NCI-H774 (cell line): ENCODE measurements at places on chromosomes 11 and 22.

- no peak for DNase-seq
Observed at GRCh38 chr11:11980841-11981308, 27.6 kb downstream of the DKK3 start.

DNA sequence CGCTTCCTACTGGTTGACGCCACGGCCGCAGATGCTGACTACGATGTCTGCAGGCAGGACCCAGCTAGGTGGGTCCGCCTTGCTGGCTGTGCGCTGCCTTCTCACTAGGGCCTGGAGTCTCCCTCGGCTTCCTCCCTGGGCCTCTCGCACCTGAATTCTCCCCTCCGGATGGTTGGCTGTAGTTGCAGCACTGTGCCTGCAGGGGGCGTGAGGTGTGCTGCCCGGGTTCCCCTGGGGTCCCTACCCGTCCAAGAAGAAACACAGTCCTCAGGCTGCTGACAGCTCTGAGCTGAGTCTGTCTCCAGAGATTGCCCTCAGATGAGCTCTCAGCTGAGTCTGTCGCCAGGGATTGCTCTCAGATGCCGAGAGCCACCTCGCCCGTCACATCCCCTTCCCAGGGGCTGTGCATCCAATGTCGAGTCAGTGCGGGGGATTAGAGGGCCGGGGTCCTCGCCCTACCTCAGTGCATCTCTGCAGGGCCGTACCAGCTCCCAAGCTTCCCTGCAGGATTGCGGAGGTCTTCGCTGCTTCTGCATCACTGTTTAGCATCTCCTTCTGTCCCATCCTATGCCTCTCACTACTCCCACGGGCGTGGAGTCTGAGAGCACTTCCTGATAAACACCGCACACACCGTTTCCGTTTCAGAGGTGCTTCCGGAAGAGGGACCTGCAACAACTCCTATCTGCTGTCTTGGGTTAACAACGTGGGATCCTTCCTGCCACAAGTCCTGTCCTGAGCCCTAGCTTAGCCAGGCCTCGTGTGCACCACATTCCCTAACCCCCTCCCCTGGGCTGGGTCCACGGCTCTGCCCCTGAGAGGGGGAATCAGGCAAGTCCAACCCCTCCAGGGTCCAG lies 196.9 kb downstream of the CSNK2A3 start:
- DNase-seq: no peak

- DNase-seq: no peak
Observed at GRCh38 chr11:88508759-88509581, 171.4 kb upstream of the CTSC start.

GRCh38 chr11:47233989-47234668 lies 14.5 kb downstream of the ACP2 start:
- DNase-seq: peak; percentile 7

DNA sequence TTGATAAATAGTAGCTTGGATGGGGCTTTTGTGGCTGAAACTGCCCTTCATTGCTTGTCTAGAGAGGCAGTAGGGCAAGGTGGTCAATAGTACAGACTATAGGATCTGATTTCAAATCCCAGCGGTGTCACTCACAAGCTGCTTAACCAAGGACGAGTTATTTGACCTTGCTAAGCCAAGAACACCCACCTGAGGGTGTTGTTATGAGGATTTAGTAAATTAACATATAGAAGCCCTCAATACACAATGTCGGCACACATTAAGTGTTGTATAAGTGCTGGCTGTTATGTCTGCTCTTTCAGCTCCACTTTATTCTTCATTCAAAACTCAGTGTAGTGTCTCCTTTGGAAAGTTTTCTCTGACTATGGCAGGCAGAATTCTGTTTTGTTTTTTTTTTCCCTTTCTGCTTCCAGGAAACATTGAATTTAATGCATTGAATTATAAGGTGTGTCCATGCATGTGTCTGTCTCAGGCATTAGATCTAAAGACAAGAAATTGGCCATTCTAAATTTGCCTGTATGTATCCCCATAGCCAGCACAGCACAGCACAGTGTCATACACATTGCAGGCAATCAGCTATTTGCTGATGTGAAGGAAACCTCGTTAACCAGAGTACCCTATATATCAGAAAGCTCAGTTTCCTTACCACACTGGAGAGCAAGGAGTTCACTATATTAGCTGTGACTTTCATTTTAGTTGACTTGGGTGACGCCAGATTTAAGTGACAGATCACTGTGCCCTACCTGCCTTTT lies 212.1 kb downstream of the NELL1 start:
- no peak for DNase-seq

- no peak for DNase-seq
Observed at GRCh38 chr11:86570020-86570419, 102.4 kb downstream of the ME3 start.

- peak; percentile 18 for DNase-seq
Observed at GRCh38 chr11:70871881-70872280, 380.5 kb downstream of the SHANK2 start.

- no peak for DNase-seq
Observed at GRCh38 chr11:95585752-95586077, 203.9 kb downstream of the FAM76B start.

DNA sequence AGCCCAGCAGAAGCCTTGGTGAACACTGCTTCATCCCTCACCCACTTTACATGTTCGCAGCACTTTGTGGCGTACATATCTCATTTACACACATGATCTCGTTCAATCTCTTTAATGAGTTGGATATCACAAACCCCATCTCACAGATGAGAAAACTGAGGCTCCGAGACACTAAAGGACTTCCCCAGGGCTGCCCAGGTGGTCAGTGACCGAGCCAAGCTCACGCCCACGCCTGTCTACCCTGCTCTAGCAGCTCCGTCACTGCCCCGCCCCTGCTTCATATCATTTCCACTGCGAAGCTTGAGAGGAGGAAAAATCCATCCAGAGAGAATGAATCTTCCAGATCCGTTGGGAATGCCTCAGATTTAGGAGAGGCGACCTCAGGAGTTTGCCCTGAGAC lies 11.8 kb upstream of the DSCAML1 start:
- DNase-seq: no peak

GRCh38 chr22:45450101-45450785 lies 36.8 kb downstream of the RIBC2 start:
- no peak for DNase-seq

DNA sequence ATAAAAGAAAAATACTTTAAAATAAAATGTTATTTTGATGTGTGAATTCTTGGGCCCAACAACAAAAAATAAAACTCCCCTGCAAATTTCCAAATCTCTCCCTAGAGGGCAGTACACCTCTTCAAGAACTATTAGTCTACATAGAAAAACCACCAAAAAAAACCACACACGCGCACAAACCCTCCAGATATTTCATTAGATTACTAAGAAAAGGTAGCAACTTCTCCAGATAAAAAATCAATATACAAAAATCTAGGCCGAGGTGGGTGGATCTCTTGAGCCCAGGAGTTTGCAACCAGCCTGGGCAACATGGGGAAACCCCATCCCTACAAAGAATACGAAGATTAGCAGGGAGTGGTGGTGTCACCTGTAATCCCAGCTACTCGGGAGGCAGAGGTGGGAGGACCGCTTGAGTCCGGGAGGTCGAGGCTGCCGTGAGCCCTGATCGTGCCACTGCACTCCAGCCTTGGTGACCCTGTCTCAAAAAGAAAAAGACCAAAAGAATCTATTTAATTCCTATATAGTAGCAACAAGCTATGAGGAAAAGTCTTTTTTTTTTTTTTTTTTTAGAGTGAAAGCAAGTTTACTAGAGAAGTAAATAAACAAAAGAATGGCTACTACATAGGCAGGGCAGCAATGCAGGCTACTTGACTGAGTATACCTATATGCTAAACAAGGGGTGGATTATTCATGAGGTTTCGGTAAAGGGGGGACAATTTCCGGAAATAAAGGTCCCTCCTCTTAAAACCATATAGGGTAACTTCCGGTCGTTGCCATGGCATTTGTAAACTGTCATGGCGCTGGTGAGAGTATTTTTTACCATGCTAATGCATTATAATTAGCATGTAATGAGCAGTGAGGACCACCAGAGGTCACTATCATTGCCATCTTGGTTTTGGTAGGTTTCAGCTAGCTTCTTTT lies 13.1 kb downstream of the B3GNT6 start:
- peak; percentile 90 for DNase-seq

GRCh38 chr11:111000400-111001080 lies 245.0 kb upstream of the POU2AF2 start:
- no peak for DNase-seq

DNA sequence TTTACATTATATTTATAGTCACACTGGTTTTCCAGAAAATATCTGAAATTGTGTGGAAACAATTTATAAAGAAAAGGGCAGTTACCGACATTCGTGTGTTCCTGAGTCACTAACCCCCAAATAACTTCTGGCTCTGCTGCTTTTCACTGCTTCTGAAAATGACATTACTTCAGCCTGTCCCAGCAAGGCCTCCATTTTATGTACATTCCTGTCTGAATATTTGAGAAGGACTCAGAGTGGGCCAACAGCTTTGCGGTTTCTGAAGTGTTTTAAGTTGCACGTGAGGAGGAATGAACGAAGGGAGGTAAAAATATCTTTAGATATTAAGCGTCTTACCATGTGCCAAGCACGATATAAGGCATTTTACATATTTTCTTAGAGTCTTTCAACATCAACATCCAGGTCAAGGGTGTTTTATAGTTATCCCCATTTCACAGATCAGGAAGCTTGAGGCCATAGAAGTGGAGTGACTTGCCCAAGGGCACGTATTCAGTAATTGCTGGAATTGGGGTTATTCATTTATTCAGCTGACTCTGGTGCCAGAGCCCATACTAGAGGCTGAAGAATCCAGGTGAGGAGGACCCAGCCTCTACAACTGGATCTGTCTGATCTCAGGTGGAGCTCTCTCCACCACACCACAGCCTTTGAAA lies 30.8 kb upstream of the WNT11 start:
- no peak for DNase-seq

DNA sequence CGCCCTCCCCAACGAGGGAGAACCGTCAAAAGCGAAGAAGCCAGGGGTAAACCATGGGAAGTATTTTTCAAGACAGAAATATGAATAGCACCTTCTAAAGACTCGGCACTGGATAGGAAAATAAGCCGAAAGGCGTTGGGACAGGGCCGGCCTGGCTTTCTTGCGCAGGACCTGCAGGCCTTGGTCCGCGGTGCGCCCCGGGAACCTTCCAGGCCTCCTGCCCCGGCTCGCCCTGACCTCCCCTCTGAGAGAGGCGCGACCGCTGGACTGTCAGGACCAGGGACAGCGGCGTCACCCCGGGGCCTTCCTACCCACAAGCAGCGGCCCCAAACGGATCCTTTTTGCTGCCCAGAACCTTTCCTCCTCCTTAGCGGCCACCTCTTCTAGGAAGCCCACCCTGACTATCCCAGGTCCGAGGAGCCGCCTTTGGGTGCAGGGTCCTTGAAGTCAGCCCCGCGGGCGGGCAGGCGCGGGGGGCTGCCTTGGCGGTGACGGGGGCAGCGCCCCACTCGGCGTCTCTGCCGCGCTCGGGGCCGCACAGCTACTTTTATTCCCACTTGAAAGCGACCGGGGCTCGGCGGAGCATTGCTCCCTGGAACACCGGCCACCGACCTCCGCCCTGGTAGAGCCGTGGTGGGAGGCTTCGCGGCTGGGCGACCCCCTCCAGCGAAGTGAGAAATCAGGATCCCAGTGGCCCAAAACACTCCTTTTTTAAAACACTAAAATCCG lies 650 bp upstream of the MAPK11 start:
- no peak for DNase-seq

DNA sequence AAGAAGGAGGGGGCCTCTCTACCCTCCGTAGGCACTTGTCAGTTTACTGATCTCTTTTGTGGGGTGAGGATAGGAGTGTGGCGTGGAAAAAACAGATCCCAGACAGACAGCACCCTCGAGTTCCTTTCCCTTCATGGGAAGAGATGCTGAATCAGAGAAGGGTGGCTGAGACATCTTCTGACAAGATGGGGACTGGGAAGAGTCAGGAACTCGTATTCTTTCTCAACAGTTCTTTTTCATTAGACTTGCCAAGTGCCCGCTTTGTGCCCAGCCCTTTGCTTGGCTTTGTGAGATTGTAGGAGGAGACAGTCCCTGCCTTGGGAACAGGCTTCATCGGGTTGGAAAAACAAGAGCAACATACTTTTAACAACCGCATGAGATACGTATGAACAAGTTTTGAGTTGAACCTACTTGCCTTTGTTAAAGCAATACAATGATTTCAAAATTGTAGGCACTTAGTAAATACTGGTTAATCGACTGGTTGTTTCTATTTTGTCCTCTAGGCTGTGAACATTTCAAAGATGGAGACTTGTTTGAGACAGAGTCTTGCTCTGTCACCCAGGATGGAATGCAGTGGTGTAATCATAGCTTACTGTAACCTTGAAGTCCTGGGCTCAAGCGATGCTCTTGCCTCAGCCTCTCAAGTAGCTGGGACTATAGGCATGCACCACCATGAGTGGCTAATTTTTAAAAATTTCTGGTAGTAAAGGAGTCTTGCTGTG lies 1.1 kb downstream of the RRM1 start:
- peak; percentile 3 for DNase-seq

- DNase-seq: no peak
Observed at GRCh38 chr11:45818961-45819605, 14.1 kb downstream of the SLC35C1 start.

GRCh38 chr11:19974886-19975285 lies 185.4 kb downstream of the DBX1 start:
- no peak for DNase-seq

- no peak for DNase-seq
Observed at GRCh38 chr11:102990145-102990544, 34.6 kb upstream of the MMP13 start.

- DNase-seq: no peak
Observed at GRCh38 chr11:128711136-128711535, 17.3 kb downstream of the FLI1 start.

- no peak for DNase-seq
Observed at GRCh38 chr11:79501707-79502106, 60.9 kb upstream of the TENM4 start.

GRCh38 chr11:36014898-36015665 lies 71.2 kb downstream of the LDLRAD3 start:
- no peak for DNase-seq

DNA sequence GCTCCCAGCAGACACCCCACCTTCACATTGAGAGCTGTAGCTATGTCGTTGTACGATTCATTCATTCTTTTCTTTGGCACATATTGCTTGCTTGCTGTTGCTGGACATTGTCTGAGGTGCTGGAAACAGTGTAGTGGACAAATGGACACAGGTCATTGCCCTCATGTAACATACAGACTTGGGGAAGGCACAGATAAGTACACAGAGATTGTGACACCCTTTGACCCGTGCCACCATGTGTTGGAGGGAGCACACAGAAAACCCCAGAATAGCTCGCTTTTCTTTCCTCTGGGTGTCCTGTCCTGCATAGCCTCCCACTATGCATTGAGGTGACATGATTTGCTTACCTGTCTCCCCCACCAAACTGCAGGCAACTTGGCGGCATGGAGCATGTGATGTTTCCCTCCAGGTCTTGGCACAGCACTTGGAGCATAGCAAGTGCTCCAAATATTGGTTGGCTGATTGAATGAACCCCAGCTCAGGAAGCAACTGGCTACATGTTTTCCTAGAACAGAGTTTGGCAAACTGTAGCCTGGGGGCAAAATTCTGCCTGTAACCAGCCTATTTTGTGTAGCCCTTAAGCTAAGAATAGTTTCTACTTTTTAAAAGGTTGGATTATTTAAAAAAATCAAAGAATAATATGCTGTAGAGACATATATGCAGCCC lies 30.9 kb upstream of the NECTIN1 start:
- DNase-seq: no peak
